Stimulated activated CD4-positive, alpha-beta T cell treated with anti-CD3 and anti-CD28 coated beads, Interleukin-1b, Interleukin-23, amount 100 ng/mL, for 1 hour (primary cell): ENCODE measurements at places on chromosomes 12 and 14.

GRCh38 chr12:12818701-12819100 is 5.6 kb downstream of the DDX47 start:
- no peak for DNase-seq

DNA sequence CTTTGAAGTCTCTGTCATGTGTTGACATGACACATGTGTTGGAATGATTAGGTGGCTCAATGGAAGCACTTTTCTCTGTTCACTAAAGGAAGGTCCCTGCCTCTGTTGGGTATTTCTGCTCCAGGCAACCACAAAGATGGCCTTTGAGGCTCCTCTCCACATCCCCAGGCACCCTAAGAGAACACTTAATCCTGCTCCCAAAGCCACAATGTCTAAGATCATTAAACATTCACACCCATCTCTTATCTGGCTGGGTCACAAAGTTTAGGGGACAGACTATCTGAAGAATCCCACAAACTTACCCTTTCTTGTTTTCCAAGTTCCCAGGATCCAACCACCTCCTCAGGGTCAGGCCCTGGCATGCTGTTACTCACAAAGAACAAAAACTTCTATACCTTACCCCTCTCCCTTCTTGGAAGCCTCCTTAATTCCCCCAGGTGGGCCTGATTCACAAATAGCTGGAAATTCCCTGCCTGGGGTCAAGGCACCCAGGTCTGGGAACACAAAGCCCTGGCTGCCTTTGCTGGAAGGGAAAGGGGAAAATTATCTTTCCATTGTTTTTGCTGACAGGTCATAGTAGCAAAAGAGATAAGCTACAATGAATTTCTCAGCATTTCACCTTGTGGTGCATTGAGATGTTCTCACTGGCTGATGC is 333.7 kb downstream of the PCNX1 start:
- DNase-seq = no peak

- DNase-seq = no peak
These were observed 429.0 kb downstream of the MDGA2 start for GRCh38 chr14:47246367-47246766.

DNA sequence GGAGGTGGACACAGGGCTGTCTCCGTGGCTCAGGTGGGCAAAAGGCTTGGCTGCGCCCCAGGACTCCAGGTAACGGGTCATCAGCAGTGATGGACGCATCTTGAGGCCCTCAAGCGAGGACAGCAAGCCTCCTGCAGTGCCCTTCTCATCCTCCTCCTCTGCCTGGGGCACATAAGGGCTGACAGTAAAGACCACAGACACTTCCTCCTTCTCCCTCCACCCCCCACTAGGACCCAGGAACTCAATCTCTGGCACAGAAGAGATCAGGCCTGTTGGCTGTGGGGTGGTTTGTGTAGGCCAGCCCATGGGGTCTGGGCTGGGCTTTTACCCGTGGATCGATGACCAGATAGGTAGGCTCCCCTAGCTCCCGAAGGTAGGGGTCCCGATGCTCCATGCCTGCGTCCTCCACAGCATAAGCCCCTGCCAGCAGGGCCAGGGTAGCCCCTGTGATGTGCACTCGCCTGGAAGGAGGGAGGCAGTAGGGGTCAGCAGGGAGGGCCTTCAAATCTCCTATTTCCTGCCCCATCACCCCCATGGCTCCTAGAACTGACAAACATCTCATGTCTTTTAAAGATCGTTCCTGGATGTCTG is 5.7 kb downstream of the ADCY4 start:
- DNase-seq = no peak

GRCh38 chr14:84819528-84819927 is 710.4 kb upstream of the FLRT2 start:
- no peak for DNase-seq

DNA sequence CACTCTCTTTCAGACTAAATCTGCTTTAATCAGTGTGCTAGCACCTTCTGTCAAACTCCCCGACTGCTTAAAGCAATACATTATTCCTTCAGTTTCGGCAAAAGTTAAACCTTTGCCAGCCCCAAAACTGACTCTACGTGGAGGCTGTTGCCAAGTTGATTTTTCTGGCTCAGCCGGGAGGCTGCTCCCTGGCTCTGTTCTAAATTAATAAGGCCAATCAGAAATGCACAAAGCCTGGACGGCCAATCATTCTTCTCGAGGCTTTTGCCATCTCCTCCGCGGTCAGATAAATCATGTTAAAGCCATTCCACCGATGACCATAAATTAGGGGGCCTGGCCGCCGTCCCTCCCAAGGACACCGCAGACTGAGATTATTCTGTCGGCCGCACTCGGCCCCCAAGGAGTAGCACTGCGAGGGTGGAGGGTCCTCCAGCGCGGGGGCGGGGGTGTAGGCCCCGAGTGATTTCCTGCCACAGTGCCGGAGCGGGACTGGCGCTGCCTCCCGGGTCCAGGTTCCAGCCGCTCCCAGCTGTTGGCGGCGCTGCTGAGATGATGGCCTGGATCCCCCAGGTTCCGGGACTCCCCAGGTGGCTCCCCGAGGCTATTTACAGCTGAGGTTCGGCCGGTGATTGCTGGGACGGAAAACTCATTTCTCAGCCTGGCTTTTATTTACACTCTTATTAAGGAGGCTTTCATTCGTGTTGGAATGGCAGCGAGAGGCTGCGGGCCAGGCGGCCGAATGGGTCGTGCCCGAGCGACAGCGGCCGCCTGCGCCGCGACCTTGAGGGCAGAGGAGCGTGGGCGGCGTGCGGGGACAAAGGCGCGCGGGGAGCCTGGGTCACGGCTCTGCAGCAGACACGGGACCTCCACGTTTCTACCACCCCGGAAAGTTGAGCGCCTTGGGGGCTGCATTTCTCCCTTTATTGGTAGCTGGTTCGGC is 165.1 kb downstream of the MON2 start:
- no peak for DNase-seq

DNA sequence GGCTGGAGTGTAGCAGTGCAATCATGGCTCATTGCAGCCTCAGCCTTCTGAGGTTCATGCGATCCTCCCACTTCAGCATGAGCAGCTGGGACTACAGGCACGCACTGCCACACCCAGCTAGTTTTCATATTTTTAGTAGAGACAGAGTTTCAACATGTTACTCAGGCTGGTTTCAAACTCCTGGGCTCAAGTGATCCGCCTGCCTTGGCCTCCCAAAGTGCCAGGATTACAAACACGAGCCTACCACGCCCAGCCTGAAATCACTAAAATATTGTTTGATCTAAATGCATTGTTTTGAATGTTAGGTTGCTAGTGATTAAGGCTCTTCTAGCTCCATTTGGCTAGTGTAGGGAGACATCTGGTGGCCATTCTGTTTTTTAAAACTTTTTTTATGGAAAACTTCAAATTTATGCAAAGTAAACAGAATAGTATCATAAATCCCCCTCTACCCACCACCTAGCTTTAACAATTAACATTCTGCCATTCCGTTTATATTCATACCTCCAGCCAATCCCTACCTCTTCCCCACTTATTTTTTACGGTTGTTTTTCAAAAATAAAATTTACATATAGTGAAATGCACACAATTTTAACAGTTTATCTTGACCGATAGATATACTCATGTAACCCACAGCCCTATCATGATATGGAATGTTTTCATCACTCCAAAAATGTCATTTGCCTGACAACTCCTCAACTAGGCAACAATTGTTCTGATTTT is 37.8 kb downstream of the MYO1H start:
- no peak for DNase-seq

GRCh38 chr12:78269620-78270019 is 438.9 kb downstream of the NAV3 start:
- DNase-seq = no peak

GRCh38 chr14:31592631-31593030 is 31.4 kb downstream of the NUBPL start:
- DNase-seq = no peak

GRCh38 chr12:19620222-19620621 is 180.9 kb downstream of the AEBP2 start:
- DNase-seq = no peak

DNA sequence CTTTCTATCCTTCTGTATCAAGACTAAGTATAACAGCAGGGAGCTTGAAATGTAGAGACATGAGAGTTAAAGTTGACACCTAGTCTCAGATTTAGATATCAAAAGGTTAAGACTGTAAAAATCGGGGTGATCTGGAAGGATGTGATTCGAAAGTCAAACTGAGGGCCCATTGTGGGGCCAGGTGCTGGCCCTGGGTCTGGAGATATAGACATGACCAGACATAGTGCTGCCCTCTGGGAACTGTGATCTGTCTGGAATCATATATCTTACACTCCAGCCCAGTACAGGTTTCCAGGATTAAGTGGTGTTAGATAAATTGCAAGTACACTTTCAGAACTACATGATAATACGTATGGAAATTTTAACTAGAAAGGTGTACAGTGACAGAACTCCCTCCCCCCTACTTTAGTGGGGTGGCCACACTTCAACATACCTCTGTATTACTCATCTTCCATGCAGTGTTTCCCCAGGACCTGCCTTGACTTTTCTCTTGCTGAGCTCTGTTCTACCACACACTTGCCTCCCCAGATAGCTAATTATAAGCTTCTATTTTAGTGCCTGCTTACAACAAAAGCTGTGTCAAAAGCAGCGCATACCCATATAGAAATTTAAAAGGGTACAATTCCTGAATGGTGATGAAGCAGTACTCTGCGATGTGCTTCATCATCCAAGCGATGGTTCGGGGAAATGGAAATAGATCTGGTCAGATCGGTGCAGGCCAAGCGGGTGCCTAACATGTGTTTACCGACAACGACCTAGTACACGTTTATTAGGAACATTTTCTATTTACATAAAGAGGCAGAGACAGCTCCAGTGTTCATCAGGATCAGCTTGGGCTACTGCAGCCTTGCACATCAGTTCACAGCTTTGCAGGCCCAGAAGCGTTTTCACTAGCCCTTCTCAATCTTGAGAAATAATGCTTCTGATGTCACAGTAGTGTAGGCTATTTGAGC is 68.7 kb downstream of the ARF6 start:
- no peak for DNase-seq

GRCh38 chr12:27521066-27521465 is 2.9 kb upstream of the PPFIBP1 start:
- DNase-seq = no peak

- no peak for DNase-seq
These were observed 44.1 kb downstream of the PITPNM2 start for GRCh38 chr12:123106640-123107359.
